ENCODE measurements at places on chromosomes 6 and 20. TPM values are rescaled to one million over a fixed set of nuclear protein-coding genes. Genes with fewer than 3 reads are reported as not detected.

NAPB gene
- 10.0 TPM for total RNA-seq

ANKRD60 gene
- not detected for total RNA-seq

HS3ST5 gene
- 2.4 TPM for total RNA-seq

MAK gene
- 0.18 TPM for total RNA-seq

CD24 gene
- total RNA-seq = 166 TPM

CLIC5 gene
- 24.5 TPM for total RNA-seq

SLC35F1 gene
- total RNA-seq = 23.1 TPM

JARID2 gene
- 26.4 TPM for total RNA-seq

POU3F2 gene
- 1.3 TPM for total RNA-seq

MLN gene
- total RNA-seq = not detected

TCF21 gene
- 3.7 TPM for total RNA-seq

PRICKLE4 gene
- 1.9 TPM for total RNA-seq

TMEM244 gene
- total RNA-seq = not detected

TFAP2A gene
- not detected for total RNA-seq

IRF4 gene
- total RNA-seq = not detected

HLA-F gene
- total RNA-seq = 0.78 TPM

CCN6 gene
- not detected for total RNA-seq

ERVFRD-1 gene
- not detected for total RNA-seq

LINC00237 gene
- not detected for total RNA-seq

PRPH2 gene
- 7.3 TPM for total RNA-seq

GHRH gene
- 0.63 TPM for total RNA-seq

WFDC12 gene
- not detected for total RNA-seq

CDH4 gene
- 0.80 TPM for total RNA-seq

DEF6 gene
- 3.0 TPM for total RNA-seq

NOX3 gene
- not detected for total RNA-seq

SLC17A9 gene
- total RNA-seq = 2.5 TPM

HAO1 gene
- total RNA-seq = not detected

MDFI gene
- 137 TPM for total RNA-seq

ZC3H12D gene
- total RNA-seq = 0.07 TPM

POM121L2 gene
- total RNA-seq = 0.18 TPM
